ENCODE measurements at places on chromosomes 11 and 22.

- DNase-seq, result no peak
These were observed 50.2 kb downstream of the GAB4 start for GRCh38 chr22:16957781-16958180.

GRCh38 chr22:32805361-32805881 lies 3.9 kb downstream of the TIMP3 start:
- no peak for DNase-seq

- DNase-seq, result no peak
These were observed 640.2 kb upstream of the KIRREL3 start for GRCh38 chr11:127640561-127641451.

- DNase-seq, result no peak
These were observed 1.4 kb upstream of the C11orf52 start for GRCh38 chr11:111917312-111917711.

All from foreskin melanocyte (primary cell).